ENCODE measurements at places on chromosomes 5 and 9.
A peak's percentile ranks its signal among the peaks of the same experiment; 100 is the strongest.

DNA sequence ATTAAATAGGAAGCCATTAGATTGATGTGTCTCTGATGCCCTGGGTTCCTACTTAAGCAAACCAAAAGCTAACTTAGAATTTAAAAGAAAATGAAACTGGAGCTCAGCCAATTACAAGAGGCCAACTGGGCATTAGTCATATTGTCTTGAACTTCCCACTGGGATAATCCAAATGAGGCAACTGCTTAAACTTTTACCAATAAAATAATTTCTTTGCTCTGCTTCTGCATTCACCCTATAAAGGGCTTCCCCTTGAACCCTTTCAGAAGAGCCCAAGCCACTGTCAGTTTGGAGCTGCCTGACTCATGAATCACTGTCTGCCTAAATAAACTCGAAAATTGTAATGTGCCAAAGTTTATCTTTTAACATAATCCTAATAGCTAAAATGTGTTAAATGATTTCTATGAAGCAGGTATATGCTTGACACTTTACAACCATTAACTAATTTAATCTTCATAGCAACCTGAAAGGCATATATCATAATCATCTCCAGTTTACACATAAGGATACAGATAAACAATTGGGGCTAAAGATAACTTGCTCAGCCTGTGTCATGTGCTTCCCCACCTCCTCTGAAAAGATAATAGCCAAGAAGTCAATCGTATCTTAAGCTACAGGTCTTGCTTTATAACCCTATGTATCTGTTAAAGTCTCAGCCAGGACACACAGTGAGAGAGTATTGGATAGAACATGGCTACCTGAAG lies 11.5 kb downstream of the GPR150 start:
- no peak for DNase-seq

GRCh38 chr9:21413624-21414023 lies 4.7 kb downstream of the IFNA8 start:
- DNase-seq, result peak; percentile 1

DNA sequence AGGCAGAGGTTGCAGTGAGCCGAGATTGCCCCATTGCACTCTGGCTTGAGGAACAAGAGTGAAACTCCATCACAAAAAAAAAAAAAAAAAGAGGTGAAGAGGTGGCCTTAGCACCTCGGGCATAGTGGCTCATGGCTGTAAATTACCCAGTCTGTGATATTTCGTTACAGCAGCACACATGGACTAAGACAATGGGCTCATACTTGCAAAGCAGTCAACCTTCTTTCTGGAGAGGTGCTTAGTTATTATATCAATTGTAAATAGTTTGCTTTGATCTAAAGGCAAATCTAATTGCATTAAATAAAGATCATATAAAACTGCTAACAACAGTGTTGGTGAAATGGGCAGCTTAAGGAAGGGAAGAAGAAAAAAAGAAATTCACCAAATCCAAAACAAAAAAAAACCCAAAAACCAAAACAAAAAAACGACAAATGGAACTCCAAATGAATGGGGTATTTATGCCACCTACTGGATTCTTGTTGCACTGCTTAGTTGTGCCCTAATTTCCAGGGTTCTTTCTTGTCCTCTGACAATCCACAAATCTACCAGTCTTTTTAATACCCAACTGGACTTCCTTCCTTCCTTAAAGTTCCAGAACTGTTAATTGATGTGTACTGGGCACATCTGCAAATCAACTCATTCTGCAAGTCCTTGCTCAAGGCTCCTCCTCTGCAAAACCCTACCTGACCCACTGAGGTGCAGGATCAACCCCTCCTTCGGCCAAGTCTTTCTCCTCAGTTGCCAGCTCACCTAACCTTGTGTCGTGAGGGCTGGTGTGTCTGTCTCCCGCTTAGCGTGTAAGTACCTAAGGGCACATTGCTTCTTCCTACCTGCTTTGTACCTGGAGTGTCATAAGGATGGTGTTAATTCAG lies 35.0 kb upstream of the DMRT1 start:
- no peak for DNase-seq

DNA sequence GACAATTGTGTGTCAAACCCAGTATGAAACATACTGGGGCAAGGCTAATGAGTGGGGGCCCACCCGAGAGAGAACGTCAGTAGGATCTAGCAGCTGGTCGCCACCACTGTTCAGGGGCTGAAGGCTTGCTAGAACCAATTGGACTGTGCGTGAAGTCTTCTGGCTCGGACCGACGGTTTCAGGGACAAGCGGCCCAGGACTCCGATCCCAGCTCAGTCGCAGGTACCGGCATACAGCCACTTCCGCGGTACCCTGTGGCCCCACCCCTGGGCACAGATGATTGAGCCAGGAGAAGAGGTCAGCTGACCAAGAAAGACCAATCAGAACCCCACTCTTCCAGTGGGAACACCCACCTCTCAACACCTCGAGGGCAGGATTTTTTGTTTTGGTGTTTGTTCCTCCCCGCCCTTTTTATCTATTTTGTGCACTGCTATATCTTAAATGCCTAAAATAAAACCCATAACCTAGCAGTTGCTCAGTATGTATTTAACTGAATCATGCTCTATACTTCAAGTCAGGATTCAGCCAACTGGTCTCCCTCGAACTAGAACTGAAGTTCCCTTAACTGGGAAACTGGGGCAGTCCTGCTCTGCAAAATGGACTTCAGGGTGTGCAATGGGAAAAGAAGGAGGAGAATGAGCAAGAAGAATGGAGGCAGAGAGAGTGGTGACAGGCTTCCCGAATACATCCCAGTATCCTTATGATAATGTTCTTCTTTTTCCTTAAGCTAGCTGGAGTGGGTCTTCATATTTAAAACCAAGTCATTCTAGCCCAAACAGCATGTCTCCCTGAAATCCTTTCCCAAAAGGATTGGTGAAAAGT lies 21.1 kb upstream of the CPEB4 start:
- no peak for DNase-seq

GRCh38 chr5:147906326-147907095 lies at the start of gene C5orf46:
Gene C5orf46 (minus strand): TSS chr5:147906538. CDS start chr5:147906501, 37 bp downstream.
- DNase-seq, result no peak

- no peak for DNase-seq
Measured at GRCh38 chr5:76384189-76384588, 18.9 kb upstream of the IQGAP2 start.

DNA sequence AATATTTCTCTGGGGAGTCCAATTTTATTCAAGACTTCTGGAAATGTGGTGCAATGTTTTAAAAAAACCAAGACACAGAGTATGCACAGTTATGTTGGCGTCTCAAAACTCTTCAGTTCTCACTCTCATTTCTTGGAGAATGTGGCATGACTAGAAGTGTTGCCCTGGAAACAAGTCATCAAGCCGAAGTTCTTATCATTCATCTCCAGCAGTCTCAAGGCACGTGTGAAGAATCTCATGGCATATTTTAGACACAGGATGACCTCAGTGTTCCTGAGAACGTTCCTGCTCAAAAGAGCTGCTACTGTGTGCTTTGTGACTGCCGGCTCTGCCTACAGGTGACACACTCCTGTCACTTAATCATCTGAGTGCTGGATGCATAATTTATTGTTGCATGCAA lies 147.4 kb upstream of the IRX4 start:
- DNase-seq, result no peak

GRCh38 chr9:99748266-99748665 lies 73.4 kb upstream of the NR4A3 start:
- no peak for DNase-seq

GRCh38 chr9:114434878-114435311 lies 47.1 kb upstream of the AKNA start:
- no peak for DNase-seq
